ENCODE measurements at places on chromosomes 1 and 21. TPM values are rescaled to one million over a fixed set of nuclear protein-coding genes. Genes with fewer than 3 reads are reported as not detected.

CCDC27 gene
- total RNA-seq: not detected

GRCh38 chr1:227315629-227316346, 2.5 kb downstream of the CDC42BPA start:
- DNase-seq: no peak

DNA sequence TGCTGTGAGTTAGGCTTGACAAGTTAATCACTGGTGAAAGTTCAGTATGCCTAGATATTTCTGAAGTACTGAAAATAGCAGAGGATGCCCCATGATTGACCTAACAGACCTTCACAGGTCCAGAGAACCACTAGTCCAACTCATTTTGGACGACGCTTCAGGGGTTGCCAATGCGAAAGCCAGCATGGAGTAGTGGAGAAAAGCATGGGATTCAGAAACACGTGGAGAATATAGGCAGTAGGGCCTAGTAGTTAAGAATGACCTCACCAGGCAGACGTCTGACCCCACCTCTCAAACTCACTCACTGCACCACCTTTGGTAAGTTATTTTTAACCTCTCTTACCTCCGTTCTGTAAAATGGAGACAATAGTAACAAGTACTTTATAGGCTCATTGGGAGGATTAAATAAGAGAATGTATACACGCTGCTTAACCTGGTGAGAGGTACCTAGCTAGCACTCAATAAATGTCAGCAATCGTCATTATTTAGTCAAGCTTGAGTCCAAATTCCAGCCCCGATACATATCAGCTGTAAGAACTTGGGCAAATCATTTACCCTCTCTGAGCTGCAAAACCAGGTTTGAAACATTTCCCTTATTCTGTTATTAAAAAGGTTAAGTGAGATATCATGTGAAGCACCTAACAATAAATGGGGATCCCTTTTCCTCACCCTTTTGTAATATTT, 13.2 kb downstream of the PLPP3 start:
- DNase-seq: no peak

- DNase-seq: no peak
These were observed 15.0 kb upstream of the TMEM201 start for GRCh38 chr1:9573723-9574122.

- DNase-seq: no peak
These were observed 22.4 kb downstream of the ZZZ3 start for GRCh38 chr1:77659879-77660593.

DNA sequence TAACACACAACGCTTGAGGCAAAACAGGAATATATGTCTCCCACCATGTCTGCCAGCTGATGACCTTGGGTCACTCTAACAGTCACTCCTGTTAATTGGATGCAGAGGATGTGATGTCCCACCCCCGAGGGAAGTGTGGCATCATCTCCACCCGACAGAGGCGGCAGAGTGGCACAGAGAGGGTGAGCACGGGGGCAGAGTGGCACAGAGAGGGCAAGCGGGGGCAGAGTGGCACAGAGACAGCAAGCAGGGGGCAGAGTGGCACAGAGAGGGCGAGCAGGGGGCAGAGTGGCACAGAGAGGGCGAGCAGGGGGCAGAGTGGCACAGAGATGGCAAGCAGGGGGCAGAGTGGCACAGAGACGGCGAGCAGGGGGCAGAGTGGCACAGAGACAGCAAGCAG, 44.3 kb downstream of the DISP3 start:
- DNase-seq: no peak

GRCh38 chr1:79568411-79568810, 561.9 kb upstream of the ADGRL4 start:
- no peak for DNase-seq

DNA sequence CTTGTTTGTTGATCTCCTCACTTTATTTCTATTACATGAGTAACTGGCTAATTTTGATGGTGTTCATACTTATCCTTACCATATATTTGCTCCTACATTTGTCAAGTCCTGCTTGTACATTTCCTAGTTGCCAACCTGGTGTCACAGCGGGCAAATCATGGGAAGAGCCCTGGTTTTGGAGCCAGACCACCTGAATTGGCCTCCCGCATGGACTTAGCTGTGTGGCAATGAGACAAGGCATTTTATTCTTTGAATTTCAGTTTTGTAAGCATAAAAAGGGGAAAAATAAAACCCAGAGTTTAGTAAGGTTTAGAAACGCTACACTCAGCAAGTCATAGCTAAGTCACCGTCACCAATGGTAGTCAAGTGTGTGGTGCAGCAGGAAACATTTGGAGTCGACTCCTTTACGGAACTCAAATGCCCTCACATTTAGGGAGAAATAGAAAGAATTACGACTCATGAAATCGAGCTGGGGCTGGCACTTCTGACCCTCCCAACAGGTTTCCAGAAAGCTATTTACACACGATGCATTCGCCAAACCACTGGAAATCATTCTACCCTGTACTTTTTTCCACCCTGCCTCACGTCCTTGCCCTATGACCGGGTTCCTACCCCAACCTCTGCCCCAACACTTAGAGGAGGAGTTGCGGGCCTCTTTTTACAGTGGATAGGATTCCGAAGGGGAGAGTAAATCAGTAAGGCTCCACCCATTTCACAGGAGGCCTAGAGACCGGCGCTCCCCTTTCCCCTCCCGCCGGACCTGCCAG, 492 bp upstream of the PGM1 start:
- DNase-seq: no peak
